ENCODE measurements at places on chromosomes 5 and 9. TPM values are rescaled to one million over a fixed set of nuclear protein-coding genes. Genes with fewer than 3 reads are reported as not detected.

- DNase-seq = no peak
Measured at GRCh38 chr9:114383521-114384231, 4.1 kb downstream of the AKNA start.

GRCh38 chr5:66277981-66278380 is 133.9 kb downstream of the SREK1 start:
- DNase-seq = no peak

- no peak for DNase-seq
Measured at GRCh38 chr5:129541648-129542251, 81.7 kb downstream of the ADAMTS19 start.

GRCh38 chr9:129136446-129137035 is 25.3 kb downstream of the PTPA start:
- DNase-seq = no peak

DNA sequence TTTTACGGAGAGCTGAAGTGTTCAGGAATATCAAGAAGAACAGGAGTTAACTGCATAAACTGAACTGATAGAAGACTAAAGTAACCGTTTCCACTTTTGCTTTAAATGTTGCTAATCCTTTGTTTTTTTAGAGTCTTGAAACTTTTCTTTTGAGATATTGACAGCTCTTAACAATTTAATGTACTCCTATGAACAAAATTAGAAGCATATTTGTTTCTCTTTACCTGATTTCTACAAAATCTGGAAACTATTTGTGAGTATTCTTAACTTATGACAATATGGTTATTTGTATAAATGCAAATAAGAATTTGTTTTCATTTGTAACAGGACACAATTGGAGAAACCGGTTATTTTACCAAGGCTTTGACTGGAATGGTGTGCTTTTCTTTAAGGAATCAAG is 89.5 kb upstream of the FAM120A start:
- DNase-seq = no peak

GRCh38 chr9:13387734-13388067 is 108.2 kb upstream of the MPDZ start:
- no peak for DNase-seq

DNA sequence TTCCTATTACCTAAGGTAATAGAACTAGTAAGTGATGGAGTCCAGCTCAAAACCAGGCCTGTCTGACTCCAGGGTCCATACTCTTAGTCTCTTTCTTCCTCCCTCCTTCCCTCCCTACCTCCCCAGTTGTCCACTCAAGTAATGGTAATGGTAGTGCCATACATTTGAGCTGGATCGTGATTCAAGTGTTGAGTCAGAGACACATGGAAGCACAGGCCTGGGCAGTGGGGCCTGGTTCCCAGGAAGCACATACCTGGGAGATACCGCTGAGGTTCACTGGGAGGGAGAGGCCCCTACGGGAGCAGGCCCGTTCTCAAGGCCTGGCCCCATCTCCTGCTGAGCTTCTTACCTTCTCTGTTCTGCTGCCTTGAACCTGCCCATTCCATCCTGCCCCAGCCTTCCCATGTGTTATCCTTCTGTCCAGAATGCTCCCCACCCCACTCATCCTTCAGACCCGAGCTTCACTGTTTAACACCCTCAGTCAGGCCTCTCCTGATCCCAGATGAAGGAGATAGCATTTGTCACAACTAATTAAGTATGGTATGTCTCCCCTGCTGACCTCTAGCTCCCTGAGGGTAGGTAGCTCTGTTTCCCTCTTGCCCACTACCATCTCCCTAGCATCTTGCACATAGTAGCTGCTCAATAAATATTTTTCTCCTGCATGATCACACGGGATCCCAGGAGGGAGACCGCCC is 13.8 kb downstream of the URM1 start:
- no peak for DNase-seq

Gene CTXN3
- not detected for total RNA-seq

Gene FOXD1
- 1.5 TPM for total RNA-seq

DNA sequence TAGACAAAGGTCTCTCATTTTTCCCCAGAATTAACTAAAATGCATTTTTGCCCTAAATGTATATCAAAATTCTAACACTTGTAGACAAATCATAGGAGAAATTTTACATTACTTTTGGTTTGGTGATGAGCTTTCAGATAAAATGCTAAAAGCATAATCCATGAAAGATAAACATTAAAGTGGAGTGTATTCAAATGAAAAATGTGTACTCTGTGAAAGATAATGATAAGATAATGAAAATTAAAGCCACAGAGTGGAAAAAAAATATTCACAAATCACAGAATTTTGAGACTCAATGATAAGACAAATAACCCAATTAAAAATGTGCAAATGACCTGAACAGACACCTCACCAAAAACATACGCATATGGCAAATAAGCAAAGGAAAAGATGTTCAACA is 176.9 kb upstream of the ADAMTS16 start:
- DNase-seq = no peak

DNA sequence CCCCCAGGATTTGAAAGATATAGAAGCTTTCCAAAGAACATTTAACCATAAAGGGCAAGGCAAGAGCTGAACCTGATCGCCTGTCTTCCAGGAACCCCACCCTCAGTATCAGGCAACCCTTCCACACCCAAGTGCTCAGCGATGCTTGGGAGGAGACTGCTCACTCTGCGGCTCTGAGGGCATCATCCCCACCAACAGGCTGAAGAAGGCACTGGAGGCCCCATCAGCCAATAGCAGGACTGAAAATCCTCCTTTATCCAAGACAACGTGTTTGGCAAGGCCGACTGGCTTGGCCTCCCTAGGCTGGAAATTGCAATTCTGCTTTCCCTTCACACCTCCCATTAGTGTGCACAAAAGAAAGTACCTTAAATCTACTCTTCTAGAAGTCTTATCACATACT is 1.4 kb upstream of the PPP2CA start:
- peak; percentile 46 for DNase-seq

Gene FCN1
- 0.83 TPM for total RNA-seq

Gene GDF9
- 0.44 TPM for total RNA-seq

Gene ADRA1B
- total RNA-seq = not detected

- no peak for DNase-seq
Measured at GRCh38 chr5:2836133-2836532, 84.7 kb upstream of the IRX2 start.

GRCh38 chr9:108463932-108464606 is 391.7 kb downstream of the ACTL7B start:
- no peak for DNase-seq

DNA sequence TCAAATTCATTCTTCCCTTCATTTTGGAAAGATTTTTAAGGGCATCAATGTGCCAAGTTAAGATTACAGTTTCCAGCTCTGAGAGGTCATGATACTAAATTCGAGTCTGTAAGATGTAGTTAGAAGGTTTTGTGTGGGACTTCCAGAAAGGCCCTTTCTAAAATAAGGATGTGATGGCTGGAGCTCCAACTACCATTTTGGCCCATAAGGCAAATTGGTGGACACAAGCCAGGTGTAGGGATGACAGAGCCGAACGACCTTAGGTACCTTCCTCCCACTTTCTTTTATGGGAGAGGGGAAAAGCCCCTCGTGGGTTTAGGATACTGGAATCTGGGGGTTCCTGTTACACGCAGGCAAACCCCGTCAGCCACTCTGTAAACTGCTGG is 54.3 kb upstream of the PTPDC1 start:
- no peak for DNase-seq

- DNase-seq = peak; percentile 19
Measured at GRCh38 chr5:65927503-65928321, 1.3 kb downstream of the ERBIN start.

Gene RALGDS
- 116 TPM for total RNA-seq

GRCh38 chr9:17906841-17907778 is 328.2 kb downstream of the SH3GL2 start:
- DNase-seq = no peak

- DNase-seq = no peak
Measured at GRCh38 chr5:17463653-17464052, 34.4 kb upstream of the TAF11L2 start.

GRCh38 chr5:179123491-179124272 is 63.5 kb downstream of the ZNF354C start:
- DNase-seq = peak; percentile 57
